Thoracic aorta (tissue), 2 donors: ENCODE measurements at places on chromosomes 2 and 18.

GRCh38 chr2:219687272-219687671 lies 59.8 kb downstream of the SLC4A3 start:
- DNase-seq, result no peak

DNA sequence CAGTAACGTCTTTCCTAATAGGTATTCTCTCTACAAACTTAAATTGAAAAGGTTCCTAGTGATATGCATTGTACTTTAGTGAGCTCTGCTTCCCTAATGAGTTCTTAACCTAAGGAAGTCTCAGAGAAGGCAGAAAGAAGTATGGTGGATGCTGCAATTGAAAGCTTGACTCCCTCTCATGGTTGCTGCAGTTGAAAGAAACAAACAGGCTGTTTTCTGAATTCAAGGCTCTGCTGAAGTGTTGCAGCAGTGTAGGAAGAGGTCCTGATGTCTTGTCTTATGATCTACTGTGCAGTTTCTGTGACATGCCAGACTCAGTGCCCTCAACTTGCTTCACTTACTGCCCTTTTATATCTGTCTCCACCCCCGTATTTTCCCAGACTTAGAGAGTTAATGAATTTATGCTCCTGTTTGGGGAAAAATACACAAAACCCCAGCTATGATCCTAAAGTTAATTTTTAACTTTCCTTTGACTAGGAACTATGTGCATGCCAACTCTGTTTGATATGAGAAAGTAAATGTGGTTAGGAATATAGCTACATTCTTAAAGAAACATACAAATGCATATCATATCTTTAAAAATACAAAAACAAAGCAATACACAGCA lies 655.3 kb upstream of the FAM98A start:
- DNase-seq, result no peak

DNA sequence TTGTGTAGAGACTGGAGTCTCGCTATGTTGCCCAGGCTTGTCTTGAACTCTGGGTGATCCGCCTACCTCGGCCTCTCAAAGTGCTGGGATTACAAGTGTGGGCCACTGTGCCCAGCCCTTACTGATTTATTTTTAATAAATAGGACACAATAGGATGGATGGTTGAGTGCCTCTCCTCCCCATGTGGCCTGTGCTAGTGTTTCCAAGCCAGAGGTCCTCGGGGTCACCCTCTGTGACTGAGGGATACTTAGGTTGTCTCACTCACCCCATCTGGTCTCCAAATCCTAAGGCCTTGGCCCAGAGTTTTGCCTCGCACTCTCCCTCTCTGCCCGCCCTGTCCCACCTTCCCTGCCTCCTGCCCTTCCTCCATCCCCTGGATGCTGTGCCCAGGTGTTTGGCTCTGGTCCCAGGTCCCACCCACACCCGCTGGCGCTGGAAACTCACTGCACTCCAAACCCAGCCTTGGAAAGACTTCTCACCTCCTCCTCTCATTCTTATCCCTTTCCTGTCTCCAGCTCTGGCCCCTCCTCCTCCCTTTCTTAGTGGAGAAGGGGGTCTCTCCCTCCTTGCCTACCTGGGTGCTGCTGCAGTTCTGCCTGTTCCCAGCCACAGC lies 4.7 kb upstream of the ECEL1 start:
- DNase-seq, result no peak

DNA sequence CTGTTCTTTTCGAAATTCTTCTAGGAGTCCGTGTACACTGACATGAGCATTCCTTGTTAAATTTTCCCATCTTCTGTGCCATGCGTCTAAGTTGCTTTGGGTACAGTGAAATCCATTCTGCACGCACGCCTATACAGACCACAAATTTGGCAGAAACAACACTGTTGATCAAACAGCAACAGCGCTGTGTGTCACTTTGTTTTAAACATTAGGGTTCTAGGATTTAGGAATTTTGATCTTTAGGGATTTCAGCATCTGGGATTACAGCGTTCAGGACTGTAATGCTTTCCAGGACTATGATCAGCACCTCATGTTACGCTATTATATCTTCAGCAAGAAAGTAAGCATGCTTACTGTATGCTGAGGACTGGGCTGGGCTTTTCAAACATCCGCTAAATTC lies 47.1 kb upstream of the FHL2 start:
- DNase-seq, result no peak

DNA sequence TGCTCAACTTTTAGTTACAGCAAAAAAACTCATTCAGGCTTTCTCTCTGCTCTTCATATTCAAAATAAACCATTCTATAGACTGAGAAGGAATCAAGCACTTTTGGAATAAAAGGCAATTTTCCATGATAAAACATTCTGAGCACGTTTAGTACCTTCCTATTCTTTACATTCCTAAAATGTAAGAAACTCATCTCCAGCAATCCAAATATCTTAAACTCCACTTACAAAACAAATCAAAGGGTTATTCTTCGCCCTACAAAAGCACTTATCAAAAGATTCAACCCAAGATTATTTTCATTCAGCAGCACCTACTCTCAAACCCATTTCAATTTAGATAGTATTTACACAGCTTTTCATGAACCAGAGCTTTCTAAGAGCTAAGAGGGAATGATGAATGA lies 2.9 kb upstream of the LGALSL start:
- no peak for DNase-seq

- DNase-seq, result no peak
These were observed 405.8 kb downstream of the TMEM182 start for GRCh38 chr2:103167599-103167998.

GRCh38 chr2:70030724-70031420 lies 56.4 kb upstream of the PCBP1 start:
- DNase-seq, result no peak

DNA sequence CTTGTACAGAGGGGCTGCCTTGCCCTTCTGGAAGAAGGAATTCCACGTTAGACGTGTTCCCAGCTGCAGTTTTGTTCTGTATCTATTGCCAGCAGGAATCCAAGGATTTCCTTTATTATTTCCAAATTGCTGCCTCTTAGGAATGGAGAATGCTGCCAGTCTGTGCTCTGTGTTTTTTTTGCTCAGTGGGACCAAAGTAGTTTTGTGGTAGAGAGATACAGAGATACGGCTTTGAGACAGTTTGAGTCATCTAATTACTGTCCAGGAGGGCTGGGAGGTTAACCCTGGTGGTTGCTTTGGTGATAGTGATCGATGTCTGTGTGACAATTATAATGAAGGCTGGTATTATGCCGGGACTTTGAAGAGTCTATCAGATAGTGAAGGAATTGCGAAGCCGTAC lies 26.3 kb downstream of the ASAP2 start:
- no peak for DNase-seq

GRCh38 chr18:21853775-21854552 lies 113.4 kb downstream of the MIB1 start:
- no peak for DNase-seq
